ENCODE measurements at places on chromosomes 6 and 20.

DNA sequence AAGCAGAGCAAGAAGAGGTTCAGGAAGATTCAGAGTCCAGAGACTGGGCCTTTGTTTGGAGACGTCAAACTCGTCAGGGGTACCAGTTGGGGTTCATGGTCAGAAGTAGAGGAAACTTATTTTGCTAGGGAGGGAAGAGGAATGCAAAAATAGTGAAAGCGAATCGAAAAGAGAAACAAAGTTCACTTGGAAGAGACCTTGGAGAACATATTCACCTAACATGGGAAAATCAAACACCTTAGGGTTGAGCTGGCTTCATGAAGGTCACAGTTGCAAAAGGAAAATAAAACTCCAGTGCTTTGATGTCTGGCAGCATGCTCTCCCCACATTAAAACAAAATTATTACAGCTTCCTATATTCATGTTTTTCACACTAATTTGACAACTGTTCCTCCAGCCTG is 440.4 kb downstream of the EPM2A start:
- DNase-seq = no peak

DNA sequence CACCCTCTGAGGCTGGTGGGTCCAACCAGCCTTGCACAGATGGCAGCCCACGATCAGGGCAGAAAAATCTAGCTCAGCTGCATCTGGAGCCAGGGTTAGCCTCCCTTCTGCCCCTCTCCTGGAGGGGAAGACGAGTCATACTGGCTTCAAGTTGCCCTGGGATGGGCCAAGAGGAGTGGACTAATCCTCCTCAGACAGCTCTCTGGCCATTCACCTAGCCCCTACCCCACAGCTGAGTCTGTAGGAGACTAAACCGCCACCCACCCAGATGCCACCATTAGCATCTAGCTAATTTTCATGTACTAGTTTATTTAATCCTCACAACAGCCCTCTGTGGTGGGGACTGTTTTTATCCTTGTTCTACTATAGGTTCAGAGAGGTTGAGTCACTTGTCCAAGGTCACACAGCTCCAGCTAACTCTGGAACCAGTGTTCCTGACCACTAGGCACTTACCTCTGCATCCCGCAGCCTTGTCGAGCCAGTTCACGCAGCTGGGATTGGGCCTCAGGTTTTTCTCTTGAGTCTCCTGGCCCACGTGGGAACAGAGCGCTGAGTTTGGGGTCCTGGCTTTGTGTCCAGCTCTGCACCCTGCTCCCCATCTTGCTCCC is 48.5 kb upstream of the CCDC167 start:
- no peak for DNase-seq

GRCh38 chr6:106512968-106513574 is 116.2 kb downstream of the RTN4IP1 start:
- no peak for DNase-seq

DNA sequence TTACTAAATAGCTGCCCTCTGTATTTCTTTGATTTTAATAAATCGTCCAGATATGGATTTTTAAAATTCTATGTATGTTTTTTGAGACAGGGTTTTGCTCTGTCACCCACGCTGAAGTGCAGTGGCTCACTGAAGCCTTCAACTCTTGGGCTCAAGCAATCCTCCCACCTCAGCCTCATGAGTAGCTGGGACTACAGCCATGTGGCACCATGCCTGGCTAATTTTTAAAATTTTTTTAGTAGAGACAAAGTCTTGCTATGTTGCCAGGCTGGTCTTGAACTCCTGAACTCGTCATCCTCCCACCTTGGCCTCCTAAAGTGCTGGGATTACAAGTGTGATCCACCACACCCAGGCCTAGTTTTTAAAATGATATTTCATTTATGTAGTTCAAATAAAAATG is 47.4 kb upstream of the DDR1 start:
- no peak for DNase-seq

- no peak for DNase-seq
Measured at GRCh38 chr6:119052292-119052889, 26.1 kb downstream of the FAM184A start.

- no peak for DNase-seq
Measured at GRCh38 chr6:151141685-151142084, 98.1 kb upstream of the AKAP12 start.

- DNase-seq = no peak
Measured at GRCh38 chr20:11195899-11196558, 522.2 kb upstream of the JAG1 start.
